Stimulated activated CD8-positive, alpha-beta memory T cell treated with anti-CD3 and anti-CD28 coated beads, Interleukin-7, amount 100 ng/mL, for 1 hour (primary cell): ENCODE measurements at places on chromosomes 2 and 18.

GRCh38 chr18:60413944-60414547 lies 41.5 kb upstream of the MC4R start:
- no peak for DNase-seq

GRCh38 chr2:176184749-176185148 lies 3.7 kb upstream of the HOXD1 start:
- DNase-seq = no peak

- no peak for DNase-seq
These were observed 36.6 kb downstream of the SMIM21 start for GRCh38 chr18:75390854-75391253.

- DNase-seq = no peak
These were observed 580.9 kb upstream of the HNMT start for GRCh38 chr2:137383391-137383790.

- DNase-seq = no peak
These were observed 81.4 kb upstream of the PKDCC start for GRCh38 chr2:41966431-41966893.
